ENCODE measurements at places on chromosomes 4 and X. TPM values are rescaled to one million over a fixed set of nuclear protein-coding genes. Genes with fewer than 3 reads are reported as not detected.

DNA sequence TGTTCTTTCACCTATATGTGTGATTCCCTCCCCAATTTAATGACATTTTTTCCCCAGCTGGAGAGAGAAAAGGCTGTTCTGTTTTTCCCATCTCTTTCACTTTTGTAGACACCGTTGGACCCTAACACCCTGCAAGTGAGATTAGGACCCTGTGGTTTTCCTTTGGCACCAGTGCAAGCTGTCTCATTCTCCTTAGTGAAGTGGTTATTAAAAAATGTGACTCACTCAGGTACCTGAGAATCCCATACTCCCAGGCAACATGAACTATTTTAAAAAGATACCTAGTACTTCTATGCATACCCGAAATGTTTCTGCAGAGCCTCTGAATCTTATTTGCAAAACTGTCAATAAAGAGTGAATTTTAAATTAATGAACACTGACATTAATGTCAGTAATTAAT lies 175.7 kb upstream of the TBC1D9 start:
- no peaks in the 10 kb centered on the region for H3K4me1 ChIP-seq
- H3K4me3 ChIP-seq, result no peak overlapping the region
- no peak for DNase-seq
- H3K27ac ChIP-seq, result no peak overlapping the region

DNA sequence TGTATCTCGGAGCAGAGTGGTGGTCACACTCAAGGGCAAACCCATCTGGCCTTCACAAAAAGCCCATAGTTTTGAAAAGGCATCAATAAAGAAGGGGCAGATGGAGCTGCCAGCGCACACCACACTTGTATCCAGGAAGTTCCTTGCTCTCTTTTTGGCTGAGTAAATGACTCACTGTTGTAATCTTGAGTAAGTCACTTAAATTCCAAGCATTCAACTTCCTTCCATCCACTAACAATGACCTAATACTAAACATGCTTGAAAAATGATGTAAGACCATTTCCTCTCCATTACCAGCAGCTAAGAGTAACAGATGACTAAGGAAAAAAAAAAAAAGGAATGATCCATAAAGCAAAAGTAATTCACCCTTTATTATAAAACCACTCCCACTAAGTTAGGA lies 32.4 kb upstream of the MYOZ2 start:
- no peaks in the 10 kb centered on the region for H3K27me3 ChIP-seq
- no peaks in the 10 kb centered on the region for H3K4me1 ChIP-seq
- DNase-seq, result peak; percentile 36
- H3K4me3 ChIP-seq, result no peak overlapping the region

- H3K4me3 ChIP-seq, result no peak overlapping the region
- H3K27me3 ChIP-seq, result no peaks in the 10 kb centered on the region
- H3K27ac ChIP-seq, result no peak overlapping the region
Observed at GRCh38 chr4:144787365-144788258, 141.7 kb downstream of the HHIP start.

RHOXF1 gene
- not detected for total RNA-seq

DNA sequence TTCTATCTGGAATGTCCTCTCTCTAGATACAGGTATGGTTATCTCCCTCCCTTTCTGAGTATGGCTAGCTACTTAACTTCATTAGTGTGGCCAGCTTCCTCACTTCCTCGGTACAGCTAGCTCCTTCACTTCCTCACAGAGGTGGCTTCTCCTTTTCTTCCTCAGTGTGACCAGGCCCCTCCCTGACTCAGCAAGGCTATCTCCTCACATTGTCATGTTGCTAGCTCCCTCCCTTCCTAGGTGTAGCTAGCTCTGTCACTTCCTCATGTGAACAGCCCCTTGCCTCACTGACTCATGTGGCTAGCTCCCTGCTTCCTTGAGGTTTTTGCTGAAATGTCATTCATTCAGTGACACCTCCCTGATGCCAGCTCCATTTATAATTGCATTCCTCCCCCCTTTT lies 67.3 kb upstream of the DDIT4L start:
- no peaks in the 10 kb centered on the region for H3K27me3 ChIP-seq
- H3K27ac ChIP-seq, result no peak overlapping the region
- H3K36me3 ChIP-seq, result no peaks in the 10 kb centered on the region
- H3K4me3 ChIP-seq, result no peak overlapping the region

- H3K27me3 ChIP-seq, result no peaks in the 10 kb centered on the region
- no peak overlapping the region for H3K27ac ChIP-seq
- H3K4me3 ChIP-seq, result no peak overlapping the region
- no peak for DNase-seq
Observed at GRCh38 chr4:159297091-159297490, 194.2 kb downstream of the RAPGEF2 start.

DNA sequence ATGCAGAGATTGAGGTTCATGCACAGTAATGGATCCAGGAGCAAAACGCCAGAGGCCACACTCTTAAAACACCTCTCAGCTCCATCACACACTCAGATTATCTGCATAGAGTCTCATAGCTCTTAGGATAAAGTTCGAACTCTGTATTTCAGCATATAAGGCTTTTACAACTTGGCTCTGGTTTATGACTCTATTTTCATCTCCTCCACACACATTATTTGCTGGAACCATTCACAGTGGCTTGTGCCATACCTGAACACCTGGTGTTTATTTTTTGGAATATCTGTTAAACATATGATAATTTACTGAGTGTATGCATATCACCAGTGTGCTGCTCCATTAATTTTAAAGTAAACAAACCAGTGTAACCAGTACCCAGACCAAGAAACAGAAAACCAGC lies 27.2 kb downstream of the RASL11B start:
- no peaks in the 10 kb centered on the region for H3K4me1 ChIP-seq
- no peak overlapping the region for H3K27ac ChIP-seq
- H3K4me3 ChIP-seq, result no peak overlapping the region
- H3K27me3 ChIP-seq, result no peaks in the 10 kb centered on the region
- no peaks in the 10 kb centered on the region for H3K36me3 ChIP-seq

DNA sequence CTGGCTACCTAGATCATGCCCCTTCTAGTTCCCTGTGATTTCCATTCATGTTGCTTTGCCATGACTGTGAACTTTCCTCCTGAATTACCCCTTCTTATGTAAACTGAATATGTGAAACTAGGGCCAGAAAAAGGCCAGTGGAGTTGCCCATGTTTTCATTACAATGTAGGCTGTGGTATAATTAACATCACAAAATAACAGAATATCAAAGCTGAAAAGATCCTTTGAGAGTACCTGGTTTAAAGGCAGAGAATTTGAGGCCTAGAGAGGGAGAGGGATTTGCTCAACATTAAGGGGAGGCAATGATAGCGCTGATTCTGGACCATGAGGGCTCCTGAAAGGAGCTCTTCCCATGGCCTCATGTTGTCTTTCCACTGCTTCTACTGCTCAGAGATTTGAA lies 392.2 kb downstream of the OPHN1 start:
- H3K4me3 ChIP-seq, result no peak overlapping the region
- H3K36me3 ChIP-seq, result no peaks in the 10 kb centered on the region
- no peaks in the 10 kb centered on the region for H3K27me3 ChIP-seq
- H3K4me1 ChIP-seq, result no peaks in the 10 kb centered on the region

PDLIM3 gene
- total RNA-seq, result 5.0 TPM

MAGEA1 gene
- not detected for total RNA-seq

DNA sequence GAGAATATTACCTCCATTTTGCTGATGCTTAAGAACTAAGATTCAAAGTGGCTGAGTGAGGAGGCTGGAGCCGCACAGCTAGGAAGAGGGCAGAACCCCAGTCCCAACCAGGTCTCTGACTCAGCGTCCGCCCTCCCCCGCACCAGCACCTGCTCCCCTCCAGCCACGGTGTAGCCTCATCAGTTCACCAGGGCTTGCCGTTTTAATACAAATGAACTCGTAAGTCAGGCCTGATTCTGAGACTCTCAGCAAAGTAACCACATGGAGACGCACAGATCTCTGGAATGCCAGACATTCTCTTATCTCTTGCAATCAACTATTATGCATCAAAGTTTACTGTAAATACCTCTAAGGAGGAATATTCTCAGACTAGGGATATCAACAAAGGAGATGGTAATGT lies 52.4 kb downstream of the ENPP6 start:
- H3K27ac ChIP-seq, result no peak overlapping the region
- no peak overlapping the region for H3K4me3 ChIP-seq
- DNase-seq, result no peak
- no peaks in the 10 kb centered on the region for H3K4me1 ChIP-seq
- H3K27me3 ChIP-seq, result peaks cover 4% of the 10 kb centered on the region

GRCh38 chrX:101642093-101642492 lies 17.6 kb downstream of the ARMCX2 start:
- H3K27me3 ChIP-seq, result no peaks in the 10 kb centered on the region
- no peak overlapping the region for H3K27ac ChIP-seq
- H3K4me1 ChIP-seq, result no peaks in the 10 kb centered on the region
- H3K4me3 ChIP-seq, result no peak overlapping the region

DNA sequence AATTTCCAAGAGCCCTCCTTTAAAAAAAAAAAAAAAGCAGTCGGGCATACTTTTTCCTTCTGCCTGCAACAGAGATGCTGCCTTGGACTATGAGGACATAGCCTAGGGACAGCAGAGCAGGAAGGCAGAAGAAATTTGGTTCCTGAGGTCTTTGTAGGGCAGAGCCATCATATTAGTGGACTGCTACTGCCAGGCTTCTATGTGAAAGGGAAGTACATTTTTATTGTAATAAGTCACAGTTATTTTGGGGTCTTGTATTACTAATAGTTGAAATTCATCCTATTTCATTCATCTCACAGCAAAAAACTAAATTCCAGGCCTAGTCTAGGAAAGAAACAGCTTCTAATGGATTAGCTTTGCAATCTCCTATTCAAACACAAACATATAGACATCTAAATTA lies 211.2 kb downstream of the NSUN7 start:
- no peaks in the 10 kb centered on the region for H3K36me3 ChIP-seq
- H3K27ac ChIP-seq, result no peak overlapping the region
- H3K4me1 ChIP-seq, result no peaks in the 10 kb centered on the region
- H3K27me3 ChIP-seq, result no peaks in the 10 kb centered on the region

DNA sequence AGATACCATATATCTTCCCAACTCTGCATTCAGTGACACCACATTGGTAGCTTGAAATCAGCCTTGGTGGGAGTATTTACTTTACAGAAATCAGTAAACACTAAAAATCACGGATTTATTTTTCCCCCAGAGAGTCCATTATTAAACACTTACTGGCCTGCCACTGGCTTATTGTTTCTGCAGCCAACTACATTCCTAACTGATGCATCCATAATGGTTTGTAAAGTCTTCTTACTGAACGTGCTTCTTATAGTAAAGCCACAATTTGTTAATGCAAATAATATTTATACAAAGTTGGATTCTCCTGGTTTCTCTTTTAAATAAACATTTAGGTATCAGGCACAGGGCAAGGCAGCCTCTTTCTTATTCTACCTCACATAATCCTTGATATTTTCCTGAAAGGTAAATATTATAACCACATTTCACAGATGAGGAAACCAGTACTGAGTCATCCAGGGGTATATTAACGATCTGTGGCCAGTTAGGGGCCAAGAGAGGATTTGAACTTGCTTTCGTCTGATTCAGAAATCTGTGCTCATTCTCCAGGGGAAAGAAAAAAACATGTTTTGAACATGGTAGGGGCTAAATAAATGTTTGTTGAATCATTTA lies 136.5 kb downstream of the RAB28 start:
- no peaks in the 10 kb centered on the region for H3K4me1 ChIP-seq
- DNase-seq, result no peak
- no peak overlapping the region for H3K4me3 ChIP-seq

DNA sequence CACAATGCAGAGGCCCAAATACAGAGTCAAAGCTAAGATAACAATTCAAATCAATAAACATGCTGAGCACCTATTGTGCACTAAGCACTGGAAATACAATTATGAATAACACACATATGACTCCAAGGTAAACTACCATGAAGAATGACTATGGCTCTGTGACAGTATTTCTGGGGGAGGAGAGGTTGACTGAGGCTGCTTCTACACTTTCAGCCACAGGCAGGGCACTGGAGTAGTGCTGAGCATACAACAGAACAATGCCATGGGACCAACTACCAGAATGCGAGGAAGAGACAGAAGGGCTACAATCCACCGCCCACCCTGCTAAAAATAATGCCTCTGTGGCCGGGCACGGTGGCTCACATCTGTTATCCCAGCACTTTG lies 13.7 kb downstream of the TEC start:
- no peak overlapping the region for H3K27ac ChIP-seq
- H3K4me3 ChIP-seq, result no peak overlapping the region
- no peak for DNase-seq
- no peaks in the 10 kb centered on the region for H3K4me1 ChIP-seq
- H3K27me3 ChIP-seq, result no peaks in the 10 kb centered on the region

- H3K36me3 ChIP-seq, result no peaks in the 10 kb centered on the region
- peak within 1 kb of the TSS; percentile 28 for H3K27ac ChIP-seq
- H3K4me3 ChIP-seq, result peak within 1 kb of the TSS; percentile 33
- peak; percentile 88 for DNase-seq
Observed at GRCh38 chrX:15493118-15493962, at the start of gene PIR. TSS of gene PIR (minus strand) at chrX:15493333. CDS start at chrX:15491257, 2,076 bp downstream.

- no peaks in the 10 kb centered on the region for H3K27me3 ChIP-seq
- H3K4me3 ChIP-seq, result no peak overlapping the region
- peak; percentile 41 for DNase-seq
- H3K36me3 ChIP-seq, result no peaks in the 10 kb centered on the region
- no peaks in the 10 kb centered on the region for H3K4me1 ChIP-seq
Observed at GRCh38 chr4:73895201-73896175, 26.3 kb downstream of the CXCL1 start.

KCND1 gene
- total RNA-seq, result 0.90 TPM

Data from colonic mucosa (tissue), 4 donors.